Stimulated activated CD8-positive, alpha-beta memory T cell treated with anti-CD3 and anti-CD28 coated beads, Interleukin-7, amount 100 ng/mL, for 1 hour (primary cell): ENCODE measurements at places on chromosomes 11 and 22.

GRCh38 chr11:47071791-47072261 lies 104.9 kb downstream of the ARFGAP2 start:
- no peak for DNase-seq

DNA sequence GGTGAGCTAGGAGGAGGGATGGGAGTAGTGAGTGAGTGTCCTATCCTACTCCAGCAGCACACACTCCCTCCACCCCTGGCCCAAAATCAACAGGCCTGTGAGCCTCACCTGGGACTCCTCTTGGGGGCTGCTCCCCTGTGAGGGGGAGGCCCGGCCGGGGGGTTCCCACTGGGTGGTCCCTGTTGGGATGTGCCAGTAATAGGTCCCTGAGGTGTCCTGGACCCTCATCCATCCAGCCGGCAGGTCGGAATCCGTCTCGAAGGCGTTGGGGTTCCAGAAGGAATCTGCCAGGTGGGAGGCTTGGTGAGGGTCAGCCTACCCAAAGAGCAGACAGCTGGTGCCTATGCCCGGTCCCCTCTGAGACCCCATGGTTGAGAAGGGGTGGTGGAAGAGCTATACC lies 13.3 kb downstream of the SMPD1 start:
- no peak for DNase-seq

GRCh38 chr11:111514216-111515031 lies at the start of gene HOATZ:
HOATZ (plus strand) TSS chr11:111514778; CDS start chr11:111514785, 7 bp downstream.
- no peak for DNase-seq

DNA sequence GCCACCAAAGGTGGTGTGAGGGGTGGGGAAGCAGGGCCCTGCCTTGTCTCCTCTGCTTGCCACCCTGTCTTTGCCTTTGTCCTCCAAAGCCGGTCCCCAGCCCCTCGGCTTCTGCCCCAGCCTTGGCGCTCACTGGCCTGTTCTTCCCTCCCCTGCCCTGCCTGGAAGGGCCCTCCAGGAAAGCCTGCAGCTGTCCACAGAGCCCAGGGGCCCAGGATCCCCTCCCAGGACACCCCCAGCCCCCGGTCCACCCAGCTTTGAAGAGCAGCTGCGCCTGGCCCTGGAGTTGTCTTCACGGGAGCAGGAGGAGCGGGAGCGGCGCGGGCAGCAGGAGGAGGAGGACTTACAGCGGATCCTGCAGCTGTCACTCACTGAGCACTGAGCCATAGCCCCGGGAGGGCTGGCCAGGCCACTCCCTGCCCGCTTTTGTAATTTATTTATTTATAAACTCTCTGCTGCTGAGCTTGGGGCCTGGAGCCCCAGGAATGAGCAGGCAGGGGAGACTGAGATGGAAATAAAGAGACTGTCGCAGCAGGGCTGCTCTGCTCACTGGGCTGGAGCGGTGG lies 1.3 kb upstream of the SSH3 start:
- DNase-seq, result no peak

GRCh38 chr11:57487920-57488659 lies 27.4 kb downstream of the SLC43A1 start:
- no peak for DNase-seq
